ENCODE measurements at places on chromosomes 4 and X.

DNA sequence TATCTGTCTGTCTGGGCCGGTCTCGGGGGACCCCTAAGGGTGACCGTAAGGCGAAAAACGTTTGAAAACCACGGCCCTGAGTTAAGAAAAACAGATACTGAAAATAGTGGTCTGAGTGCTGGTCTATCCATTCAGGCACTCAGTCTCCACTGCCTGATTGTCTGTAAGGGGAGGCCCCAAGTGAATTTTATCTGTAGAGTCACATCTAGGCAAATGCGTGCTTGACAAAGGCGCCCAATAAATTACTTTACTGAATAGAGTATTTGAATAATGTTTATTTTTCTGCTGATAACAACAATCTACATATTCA is 465 bp downstream of the HNRNPH2 start:
- DNase-seq, result no peak

DNA sequence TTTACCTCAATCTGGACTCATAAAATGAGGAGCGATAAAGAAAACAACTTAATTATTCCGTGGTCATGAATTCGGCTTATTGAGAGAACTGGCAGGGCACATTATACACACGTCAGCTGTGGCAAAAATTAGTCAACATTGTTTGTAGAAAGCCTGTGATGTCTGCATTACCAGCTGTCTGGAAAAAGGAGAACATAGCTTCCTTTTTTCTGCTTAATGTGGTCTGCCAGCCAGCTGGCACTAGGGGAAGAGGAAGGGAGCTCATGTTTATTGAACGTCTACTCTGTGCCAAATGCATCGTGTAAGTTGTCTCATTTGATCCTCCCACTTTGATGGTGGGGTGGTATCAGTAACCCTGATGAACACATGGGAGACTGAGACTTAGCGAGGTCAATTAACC is 367.6 kb downstream of the ARHGAP24 start:
- no peak for DNase-seq

- DNase-seq, result no peak
Measured at GRCh38 chrX:131704136-131704695, 160.3 kb downstream of the OR13H1 start.

GRCh38 chr4:33086331-33086925 is 2366.3 kb downstream of the PCDH7 start:
- no peak for DNase-seq

GRCh38 chrX:101210630-101211029 is 9.0 kb upstream of the DRP2 start:
- no peak for DNase-seq

DNA sequence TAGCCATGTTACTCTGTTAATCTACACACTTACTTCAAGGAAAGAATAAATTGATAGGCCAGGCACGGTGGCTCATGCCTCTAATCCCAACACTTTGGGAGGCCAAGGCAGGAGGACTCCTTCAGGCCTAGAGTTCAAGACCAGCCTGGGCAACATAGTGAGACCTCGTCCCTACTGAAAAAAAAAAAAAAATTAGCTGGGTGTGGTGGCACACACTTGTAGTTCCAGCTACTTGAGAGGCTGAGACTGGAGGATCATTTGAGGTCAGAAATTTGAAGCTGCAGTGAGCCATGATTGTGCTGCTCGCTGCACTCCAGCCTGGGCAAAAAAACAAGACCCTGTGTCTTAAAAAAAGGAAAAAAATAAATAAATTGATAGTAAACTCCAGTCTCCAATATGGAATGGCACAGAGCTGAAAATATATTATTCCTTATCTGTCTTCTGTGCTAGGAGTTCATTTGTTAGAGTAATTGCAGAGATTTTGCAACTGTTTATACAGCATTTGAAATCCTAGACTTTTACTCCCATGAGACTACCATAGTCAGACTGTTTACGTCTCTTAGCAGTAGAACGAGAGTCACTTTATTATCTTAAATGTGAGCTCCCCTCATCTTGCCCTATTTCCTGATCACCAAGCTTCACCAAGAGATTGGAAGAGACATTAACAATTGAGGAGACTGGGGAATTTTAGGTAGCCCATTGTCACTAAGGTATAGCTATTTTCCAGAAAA is 18.8 kb upstream of the TMEM131L start:
- DNase-seq, result no peak

DNA sequence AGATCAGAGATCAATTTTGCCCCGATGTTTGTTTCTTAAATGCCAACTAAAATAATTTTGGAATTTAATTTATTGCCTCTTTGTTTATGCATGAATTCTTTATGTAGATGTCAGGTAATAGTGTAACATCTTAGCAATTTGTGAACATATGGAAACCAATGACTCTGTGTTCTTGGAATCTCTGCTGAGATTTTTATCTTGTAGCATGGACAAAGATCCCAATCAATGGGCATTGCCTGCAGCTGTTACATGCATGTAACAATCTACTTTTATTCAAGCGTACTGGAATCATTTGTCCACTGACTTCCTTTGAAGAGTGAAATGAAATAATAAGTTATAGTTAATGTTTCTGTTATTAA is 61.6 kb upstream of the ARSJ start:
- no peak for DNase-seq

DNA sequence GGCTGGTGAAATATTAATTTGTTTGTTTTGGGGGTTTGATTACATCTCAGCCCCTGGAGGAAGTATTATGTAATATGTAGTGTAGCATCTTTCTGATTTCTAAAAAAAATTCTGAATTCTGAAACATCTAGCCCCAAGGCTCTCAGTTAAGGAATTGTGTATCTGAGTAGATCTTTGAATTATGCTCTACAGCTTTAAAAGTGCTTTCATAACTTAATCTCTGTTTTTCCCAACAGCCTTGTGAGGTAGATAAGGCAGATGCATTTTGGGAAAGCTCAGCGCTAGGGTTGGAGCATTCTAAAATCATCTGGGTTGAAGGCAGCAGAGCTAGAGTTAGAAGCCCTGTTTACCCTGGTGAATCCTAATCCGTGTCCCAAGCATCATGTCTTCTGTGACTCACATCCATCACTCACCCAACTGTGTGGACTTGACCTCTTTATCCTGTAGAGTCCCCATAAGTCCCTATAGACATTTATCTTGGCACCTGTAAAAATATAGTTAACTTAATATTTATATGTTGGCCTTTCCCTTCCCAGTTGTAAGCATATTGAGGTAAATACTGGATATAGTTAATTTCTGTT is 49.8 kb downstream of the FNIP2 start:
- no peak for DNase-seq

All from COR-L47 (cell line).